ENCODE measurements at places on chromosomes 5 and 9.

DNA sequence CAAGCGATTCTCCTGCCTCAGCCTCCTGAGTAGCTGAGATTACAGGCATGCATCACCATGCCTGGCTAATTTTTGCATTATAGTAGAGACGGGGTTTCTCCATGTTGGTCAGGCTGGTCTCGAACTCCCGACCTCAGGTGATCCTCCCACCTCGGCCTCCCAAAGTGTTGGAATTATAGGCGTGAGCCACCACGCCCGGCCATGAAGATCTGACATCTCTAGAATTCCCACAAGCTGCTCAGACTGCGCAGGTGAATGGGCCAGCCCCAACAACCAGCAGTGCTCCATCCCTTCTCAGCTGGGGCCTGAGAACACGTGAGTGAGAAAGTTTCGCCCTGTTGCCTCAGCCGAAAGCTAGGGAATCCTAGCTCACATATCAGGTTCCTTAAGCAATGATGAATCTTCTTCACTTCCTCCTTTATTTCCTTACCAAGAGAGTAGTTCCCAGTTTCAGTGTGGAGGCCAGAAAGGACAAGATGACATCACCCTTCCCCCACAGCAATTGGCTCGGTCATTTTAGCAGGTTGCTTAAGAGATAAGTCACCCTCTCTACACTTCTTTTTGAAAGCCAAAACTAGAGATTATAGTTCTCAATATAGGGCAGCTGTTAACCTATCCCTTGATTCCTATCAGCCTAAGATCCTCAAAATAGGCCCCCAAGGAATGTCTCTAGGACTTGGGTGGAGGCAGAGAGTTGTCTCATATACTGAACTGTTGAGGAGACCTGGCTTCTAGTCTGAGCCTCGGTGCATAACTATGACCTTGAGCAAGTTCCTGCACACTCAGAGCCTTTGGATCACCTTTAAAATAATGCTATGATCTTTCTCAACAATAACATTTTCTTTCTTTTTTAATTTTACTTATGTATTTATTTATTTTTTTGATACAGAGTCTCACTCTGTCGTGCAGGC is 23.9 kb upstream of the PPP2CA start:
- no peak for DNase-seq

- DNase-seq = no peak
Measured at GRCh38 chr5:169018925-169019324, 282.0 kb downstream of the SLIT3 start.

DNA sequence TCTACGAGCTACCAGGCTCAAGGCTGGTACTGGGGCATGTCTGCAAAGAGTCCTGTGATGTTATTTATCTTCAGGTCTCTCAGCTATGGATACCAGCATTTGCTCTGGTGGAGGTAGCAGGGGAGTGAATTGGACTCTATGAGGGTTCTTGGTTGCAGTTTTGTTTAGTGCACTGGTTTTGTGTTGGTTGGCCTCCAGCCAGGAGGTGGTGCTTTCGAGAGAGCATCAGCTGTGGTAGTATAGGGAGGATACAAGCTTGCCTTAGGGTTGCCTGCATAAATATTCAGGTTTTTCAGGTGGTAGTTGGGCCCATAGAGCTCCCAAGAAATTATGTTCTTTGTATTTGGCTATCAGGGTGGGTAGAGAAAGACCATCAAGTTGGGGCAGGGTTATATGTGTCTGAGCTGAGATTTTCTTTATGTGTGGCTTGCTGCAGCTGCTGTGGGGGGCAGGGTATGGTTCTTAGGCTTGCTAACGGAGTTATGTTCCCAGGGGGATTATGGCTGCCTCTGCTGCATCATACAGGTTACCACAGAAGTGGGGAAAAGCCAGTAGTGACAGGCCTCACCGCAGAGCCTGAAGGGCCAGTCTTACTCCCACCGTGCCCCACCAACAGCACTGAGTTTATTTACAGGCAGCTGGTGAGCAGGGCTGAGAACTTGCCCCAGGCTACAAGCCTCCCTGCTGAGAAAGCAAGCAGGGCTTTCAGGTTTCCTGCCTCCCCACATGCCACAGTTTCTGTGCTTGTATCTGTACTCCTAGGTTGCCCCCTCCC is 9.7 kb upstream of the RIOK2 start:
- no peak for DNase-seq

DNA sequence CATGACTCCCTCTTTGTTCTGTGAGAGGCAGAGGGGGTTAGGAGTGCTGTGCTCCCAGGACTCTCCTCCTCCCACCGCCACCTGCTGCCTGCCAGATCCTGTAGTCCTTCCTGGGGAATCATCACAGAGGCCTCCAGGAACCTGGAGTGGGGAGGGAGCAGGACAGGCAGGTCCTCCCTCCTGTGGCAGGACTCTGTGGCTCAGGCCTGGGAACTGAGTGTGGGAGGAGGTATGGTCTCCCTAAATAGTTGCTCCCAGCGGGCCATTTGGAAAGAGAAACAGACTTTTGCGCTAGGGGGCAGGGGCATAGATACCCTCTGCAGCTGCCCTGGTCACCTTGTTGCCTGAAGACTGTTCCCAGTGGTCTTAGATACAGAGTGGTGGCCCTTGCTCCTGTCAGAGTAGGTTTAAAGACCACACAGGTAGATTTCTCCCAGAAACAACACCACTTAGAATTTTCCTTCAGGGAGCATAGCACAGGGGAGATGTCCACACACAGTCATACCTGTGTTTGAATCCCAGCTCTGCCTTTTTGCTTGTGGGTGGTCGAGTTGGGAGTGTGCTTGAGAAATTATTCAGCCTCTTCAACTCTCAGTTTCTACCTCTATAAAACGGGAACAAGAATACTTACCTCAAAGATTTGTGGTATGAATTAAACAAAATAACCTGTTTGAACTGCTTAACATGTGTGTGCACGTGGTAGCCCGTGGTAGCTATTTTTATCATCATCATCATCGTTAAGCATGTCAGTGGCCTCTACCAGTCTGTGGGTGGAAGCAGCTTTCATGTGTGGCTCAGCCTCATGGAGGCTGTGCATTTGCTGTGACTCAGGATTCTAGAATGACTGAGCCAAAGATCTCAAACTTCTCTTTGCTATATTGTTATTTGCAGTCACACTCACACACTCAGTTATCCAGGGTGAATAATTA is 55.8 kb downstream of the SLC22A5 start:
- no peak for DNase-seq

DNA sequence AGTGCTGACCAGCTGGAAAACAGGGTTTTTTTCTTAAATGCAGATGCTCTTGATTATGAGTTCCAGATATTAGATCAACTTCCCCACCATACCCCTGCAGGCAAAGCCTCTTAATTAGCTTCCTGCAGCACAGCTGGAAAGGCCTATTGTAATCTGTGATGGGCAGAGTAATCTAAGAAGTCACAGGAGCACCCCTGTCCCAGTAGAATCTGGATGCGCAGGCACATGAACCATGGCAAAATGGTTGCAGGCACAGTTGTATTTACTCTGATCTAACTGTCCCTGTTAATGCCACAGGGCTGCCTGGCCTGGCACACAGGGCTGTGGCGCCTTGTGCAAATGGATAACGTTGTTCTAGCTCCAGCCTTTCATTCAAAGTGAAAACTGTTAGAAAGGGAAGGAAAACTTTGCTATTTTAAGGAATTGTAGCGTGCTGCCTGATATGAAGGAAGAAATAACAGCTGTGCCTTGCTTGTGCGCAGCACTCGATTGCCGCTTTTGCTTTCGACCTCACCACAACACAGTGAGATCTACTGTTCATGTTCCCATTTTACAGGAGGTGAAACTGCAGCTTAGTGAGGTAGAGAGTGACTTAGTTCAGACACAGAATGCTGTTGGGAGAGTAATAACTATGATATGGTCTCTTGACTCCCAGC is 2.3 kb downstream of the TGFBI start:
- DNase-seq = no peak

GRCh38 chr5:38468202-38468673 is 88.2 kb downstream of the LIFR start:
- DNase-seq = no peak

DNA sequence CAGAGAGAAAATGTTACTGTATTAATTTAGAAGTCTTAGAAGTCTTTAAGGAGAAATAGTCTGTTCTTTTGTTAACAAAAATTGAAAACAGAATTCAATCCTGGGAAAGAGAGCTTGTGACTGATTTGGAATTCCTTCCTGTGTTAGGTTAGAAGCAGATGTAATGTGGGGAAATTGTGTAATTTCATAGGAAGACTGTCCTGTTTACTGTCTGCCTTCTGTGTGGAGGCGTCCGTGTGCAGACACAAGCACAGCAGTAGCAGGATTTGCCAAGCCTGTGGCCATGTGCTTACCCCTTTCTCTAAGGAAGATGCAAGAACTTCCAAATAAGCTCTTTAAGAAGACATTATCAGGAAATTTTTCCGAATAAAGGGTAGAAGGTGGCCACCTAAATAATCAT is 36.7 kb upstream of the F2R start:
- DNase-seq = no peak

DNA sequence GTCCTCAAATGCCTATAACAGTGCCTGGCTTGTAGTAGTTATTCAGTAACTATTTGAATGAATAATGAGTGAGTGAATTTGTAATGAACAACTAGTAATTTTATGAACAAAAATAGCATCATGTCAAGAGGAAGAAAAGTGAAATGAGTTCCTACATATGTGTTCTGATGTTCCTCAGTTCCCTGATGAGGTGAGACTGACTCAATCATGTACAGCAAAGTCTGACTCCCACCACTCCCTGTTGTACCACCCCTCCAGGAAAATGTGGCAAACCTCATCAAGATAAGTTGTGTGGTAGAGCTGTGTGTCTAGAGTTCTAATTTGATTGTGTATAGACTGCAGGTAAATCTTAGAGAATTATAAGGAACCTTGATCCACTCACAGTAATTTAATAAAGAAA is 201.6 kb downstream of the GOLPH3 start:
- DNase-seq = no peak

- no peak for DNase-seq
Measured at GRCh38 chr9:110580850-110581249, 1.3 kb upstream of the SVEP1 start.

DNA sequence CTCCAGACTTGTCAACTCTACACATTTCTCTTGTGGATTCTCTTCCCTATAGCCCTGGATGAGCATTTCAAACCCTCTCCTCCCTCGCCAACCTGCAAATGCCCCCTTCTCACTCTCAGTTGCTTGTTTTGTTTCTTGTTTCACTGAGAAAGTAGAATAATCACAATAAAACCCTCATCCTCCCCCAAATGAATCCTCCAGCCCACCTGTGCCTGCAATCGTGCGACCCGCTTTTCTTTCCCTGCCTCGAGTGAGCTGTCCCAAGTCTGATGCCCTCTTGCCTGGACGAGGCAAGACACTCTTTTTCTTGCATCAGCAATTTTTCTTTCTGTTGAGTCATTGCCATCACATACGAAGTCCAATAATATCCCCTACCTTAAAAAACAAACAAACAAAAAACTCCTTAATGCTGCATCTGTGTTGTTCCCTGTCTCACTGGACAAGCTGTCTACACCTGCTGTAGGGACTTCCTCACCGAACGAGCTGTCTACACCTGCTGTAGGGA is 3.7 kb upstream of the CACNA1B start:
- no peak for DNase-seq

DNA sequence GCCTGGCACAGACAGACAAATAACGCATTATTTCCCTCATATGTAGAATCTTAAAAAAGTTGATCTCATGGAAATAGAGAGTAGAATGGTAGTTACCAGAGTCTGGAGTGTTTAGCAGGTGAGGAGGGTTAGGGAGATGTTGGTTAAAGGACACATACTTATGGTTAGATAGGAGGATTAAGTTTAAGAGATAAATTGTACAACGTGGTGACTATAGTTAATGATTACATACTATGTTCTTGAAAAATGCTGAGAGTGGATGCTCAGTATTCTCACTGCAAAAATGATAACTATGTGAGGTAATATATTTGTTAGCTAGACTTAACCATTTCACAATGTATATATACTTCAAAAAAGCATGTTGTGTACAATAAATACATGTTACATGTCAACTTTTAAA is 38.0 kb downstream of the CERT1 start:
- no peak for DNase-seq

- DNase-seq = no peak
Measured at GRCh38 chr9:78565481-78565880, 268.6 kb downstream of the PSAT1 start.

GRCh38 chr9:90927496-90927895 is 125.9 kb downstream of the SYK start:
- no peak for DNase-seq

- DNase-seq = no peak
Measured at GRCh38 chr5:72477176-72477575, 30.0 kb downstream of the ZNF366 start.

GRCh38 chr9:33404788-33405362 is 2.5 kb upstream of the AQP7 start:
- DNase-seq = no peak

DNA sequence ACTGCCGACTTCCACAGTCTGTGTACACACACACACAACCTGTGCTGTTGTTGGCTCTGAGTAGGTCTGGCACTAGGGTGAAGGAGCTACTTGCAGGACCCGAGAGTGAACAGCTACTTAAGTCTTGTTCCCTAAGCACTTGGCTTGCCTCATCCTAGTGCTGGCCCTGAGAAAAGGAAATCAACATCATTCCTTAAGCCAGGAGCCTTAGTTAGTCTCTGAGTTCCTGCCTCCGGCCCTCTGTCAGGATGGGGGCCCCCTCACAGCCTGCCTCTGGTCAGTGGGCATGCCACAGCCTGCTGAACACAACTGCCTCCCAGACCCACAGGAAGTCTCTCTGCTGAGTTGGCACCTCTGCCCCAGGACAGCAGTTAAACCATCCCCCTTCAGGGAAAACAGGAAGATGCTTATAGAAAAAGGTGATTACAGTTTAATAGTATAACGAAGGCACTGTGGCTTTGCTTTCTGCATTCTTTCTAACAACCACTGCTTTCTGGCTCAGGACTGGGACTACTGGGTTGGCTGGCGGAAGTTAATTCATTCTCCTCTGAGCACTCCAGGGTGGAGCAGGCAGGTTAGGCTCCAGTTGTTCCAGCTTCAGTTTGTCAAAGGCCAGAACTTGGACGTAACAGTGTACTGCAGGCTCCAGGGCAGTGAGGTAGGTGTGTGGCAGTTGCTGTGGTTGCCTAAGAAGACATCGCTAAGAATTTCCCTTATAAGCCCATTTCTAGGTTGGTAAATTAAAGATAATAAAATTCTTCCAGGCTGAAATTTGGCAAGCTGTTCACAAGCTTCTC is 2.8 kb downstream of the MAMDC2 start:
- DNase-seq = no peak

DNA sequence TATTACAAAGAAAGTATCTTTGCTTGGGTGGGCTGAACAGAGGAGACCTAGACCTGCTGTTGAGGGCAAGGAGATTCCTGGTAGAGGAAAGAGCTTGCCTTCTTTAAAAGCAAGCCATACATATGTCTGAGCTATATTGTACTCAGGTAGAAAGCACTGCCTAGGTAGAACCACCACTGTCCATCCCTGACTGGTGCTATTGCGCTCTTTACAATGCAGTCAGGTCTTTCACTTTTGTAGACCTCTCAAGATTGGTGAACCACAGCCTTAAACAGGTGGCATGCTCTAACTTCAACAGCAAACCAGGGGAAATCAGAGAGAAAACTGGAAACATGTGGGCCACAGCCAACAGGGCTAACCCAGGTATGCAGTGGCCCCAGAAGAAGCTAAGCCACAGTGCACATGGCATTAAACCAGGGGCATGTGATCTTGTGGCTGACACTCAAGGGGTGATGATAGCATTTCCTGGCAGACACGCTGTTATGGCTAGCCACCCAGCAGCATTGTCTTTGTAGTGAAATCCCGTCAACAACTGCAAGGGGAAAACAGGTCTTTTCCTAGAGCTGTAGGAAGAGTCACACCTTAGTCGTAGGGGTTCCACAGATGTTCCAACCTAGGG is 253.9 kb upstream of the PCSK5 start:
- DNase-seq = no peak

All from GM19239 (cell line).